Activated naive CD4-positive, alpha-beta T cell treated with anti-CD3 and anti-CD28 coated beads for 36 hours (primary cell): ENCODE measurements at places on chromosomes 12 and 14. TPM values are rescaled to one million over a fixed set of nuclear protein-coding genes. Genes with fewer than 3 reads are reported as not detected.

DNA sequence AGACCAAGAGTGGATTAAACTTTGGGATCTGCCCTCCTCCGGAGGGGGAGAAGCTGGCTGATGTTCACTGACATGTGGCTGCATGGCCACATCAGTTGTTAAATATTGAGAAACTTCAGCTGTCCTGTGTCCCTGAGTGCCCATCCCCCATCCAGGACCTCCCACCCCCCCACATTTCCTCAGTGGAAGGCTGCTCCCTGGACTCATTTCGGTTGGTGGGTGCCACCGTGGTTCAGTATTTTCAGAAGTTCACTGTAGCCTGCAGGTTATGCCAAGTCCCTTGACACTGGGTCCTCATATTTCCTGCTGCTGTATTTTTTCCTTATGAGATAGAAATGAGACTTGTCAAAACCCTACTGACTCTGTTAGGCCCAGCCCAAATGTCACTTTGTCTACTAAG is 302.4 kb downstream of the CACNA1C start:
- H3K27ac ChIP-seq, result no peak overlapping the region
- H3K36me3 ChIP-seq, result no peaks in the 10 kb centered on the region
- peaks cover 12% of the 10 kb centered on the region for H3K27me3 ChIP-seq
- no peak for DNase-seq
- H3K4me1 ChIP-seq, result peaks cover 13% of the 10 kb centered on the region

- peaks cover 35% of the 10 kb centered on the region for H3K4me1 ChIP-seq
- DNase-seq, result no peak
- no peaks in the 10 kb centered on the region for H3K36me3 ChIP-seq
- no peaks in the 10 kb centered on the region for H3K27me3 ChIP-seq
- H3K4me3 ChIP-seq, result no peak overlapping the region
Measured at GRCh38 chr14:98544174-98544573, 727.8 kb downstream of the BCL11B start.

POTEG gene
- not detected for total RNA-seq

TMTC3 gene
- 5.2 TPM for total RNA-seq

RERG gene
- not detected for total RNA-seq

IL26 gene
- 0.33 TPM for total RNA-seq
